ENCODE measurements at places on chromosomes 6 and 20.

GRCh38 chr6:137001299-137001976 is 43.3 kb downstream of the IL20RA start:
- DNase-seq, result no peak

DNA sequence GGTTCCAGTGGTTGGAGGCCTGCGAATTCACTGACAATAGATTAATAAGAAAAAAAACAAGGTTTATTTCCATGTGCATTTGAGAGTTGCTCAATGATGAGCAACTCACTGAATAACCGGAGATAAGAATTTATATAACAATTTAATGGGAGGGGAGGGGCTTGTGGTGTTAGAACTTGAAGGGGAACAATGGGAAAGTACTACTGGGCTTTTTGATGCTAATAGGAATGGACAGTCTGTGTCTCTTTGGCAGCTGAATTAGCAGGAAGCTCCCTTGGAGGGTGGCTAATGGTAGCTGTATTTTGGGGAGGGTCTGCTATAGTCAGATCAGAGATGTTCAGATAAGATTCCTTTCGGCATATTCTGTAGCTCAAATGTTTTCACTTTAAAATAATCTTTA is 62.4 kb upstream of the GMDS start:
- DNase-seq, result no peak

- DNase-seq, result no peak
Observed at GRCh38 chr20:46774236-46774635, 64.8 kb downstream of the SLC2A10 start.

GRCh38 chr6:24431045-24431451 is 28.3 kb downstream of the MRS2 start:
- no peak for DNase-seq

DNA sequence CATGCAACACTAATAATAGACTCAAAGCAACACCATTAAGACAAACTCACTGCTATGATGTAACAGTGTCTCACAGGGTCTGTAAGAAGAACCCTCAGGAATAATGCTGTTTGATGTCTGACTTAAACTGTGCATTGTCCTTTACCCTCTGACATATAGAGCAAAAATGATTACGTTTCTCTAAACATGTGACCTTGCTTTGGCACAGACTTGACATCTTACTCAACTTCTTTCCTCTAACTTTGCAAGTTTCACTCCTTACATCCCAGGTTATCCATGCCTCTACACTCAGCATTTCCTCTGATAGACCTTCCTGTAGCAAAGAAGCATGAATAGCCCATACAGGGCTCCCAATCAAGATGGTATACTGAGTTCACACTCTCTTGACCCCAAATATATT is 252.7 kb downstream of the UST start:
- no peak for DNase-seq

GRCh38 chr6:139549561-139550070 is 175.2 kb upstream of the CITED2 start:
- DNase-seq, result no peak

GRCh38 chr6:46816626-46817025 is 23.4 kb downstream of the MEP1A start:
- DNase-seq, result no peak

GRCh38 chr6:30748851-30749540 is 4.6 kb upstream of the IER3 start:
- DNase-seq, result no peak

DNA sequence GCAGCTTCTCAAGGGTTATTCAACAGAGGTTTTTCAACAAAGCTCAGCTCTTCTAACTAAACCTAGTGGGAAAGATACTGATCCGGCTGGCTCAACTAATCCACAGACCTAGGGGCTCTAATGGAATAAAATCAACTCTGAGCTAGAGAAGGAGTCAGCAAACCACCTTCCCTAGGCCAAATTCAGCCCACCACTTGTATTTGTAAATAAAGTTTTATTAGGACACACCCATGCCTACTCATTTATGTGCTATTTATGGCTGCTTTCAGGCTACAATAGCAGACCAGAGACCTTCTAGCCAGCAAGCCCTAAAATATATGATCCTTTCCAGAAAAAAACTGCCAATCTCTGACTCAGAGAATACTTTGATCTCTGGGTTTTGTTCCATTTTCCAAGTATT is 6.0 kb upstream of the RAB22A start:
- DNase-seq, result no peak

- DNase-seq, result no peak
Observed at GRCh38 chr6:68633281-68633971, 1.7 kb upstream of the ADGRB3 start.

DNA sequence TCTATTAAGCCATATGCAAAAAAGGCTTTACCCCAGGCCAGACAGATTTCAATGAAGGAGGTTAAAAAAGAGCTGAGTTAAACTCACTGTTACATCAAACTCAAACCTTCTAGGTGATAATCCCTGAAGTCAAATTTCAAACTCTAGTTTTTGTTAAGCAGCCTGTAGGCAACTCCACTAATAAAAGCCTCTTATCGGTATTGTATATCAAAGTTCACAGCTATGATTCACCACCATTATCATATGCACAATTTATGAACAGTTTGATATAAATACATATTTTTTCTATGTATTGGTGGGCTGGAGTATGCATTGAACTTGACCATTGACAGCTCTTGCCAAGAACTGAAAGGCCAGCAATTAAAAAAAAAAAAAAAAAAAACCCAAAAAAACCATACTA is 308.2 kb downstream of the BTBD3 start:
- no peak for DNase-seq

DNA sequence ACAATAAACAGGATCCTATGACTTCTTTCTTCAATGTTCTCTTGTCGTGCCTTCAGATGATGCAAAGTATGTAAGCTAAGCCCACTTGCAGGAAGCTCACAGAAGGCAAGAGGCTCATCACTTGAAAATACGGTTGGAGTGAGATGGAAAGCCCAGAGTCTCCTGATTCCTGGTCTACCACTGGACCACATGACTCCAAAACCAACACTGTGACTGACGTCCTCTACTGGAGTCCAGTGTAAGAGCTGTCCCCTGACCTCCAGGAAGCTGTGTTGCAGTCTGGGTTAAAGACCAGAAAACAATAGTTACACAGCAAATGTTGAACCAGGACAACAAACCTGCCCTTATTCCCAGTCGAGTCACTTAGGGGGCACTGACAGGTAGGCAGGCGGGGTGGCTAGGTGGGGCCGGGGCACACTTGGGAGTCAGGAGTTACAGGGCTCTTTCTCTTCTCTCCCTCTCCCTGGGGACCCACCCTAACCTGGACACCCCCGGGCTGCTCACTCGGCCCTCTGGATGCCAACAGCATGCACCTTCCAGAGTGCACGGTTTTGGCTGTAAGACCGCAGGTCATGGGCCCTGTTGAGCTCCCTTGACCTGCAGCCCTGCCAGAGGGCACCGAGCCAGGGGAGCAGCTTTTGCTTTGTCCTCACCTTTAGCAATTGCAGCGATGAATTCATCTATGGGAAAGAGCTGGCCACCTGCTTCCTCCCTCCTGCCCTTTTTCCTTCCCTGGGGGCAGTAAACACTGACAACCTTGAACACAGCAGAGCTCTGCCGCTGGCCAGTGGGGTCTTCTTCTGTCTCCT is 7.4 kb downstream of the PCK1 start:
- DNase-seq, result no peak

- DNase-seq, result no peak
Observed at GRCh38 chr6:41439524-41440418, 104.4 kb downstream of the NCR2 start.

Measured in activated naive CD4-positive, alpha-beta T cell (primary cell).